ENCODE measurements at places on chromosomes 11 and 22.

DNA sequence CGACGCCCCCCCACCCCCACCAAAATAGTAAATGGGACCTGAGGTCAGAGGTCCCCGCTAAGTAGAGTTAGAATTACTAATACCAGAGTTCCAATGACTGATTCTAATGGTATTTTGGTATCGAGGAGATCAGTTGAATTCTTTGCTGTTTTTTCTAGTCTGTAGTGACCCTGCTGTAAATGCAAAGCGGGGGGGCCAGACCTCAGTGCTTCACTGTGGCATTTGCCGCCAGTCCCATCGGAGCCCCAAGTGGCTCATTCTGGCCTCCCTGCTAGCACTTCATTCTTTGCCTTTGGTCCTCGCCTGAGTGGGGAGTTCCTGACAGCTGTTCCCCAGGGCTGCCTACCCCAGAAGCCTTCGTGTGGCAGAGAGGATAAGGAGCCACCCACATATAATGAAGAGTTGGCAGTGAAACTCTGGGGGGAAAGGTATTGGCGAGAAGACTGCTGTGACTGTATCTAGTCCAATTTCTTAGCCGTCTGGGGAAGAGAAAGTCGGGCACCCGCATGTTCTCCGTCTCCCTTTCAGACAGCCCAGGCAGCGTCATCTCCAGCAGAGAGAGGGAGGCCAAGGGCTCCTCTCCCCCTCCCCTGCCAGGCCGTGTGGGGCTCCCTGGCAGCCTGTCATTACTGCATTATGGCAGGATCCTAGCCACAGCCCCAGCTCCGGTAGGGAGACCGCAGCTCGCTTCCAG lies 19.4 kb upstream of the CABP7 start:
- no peak for DNase-seq

DNA sequence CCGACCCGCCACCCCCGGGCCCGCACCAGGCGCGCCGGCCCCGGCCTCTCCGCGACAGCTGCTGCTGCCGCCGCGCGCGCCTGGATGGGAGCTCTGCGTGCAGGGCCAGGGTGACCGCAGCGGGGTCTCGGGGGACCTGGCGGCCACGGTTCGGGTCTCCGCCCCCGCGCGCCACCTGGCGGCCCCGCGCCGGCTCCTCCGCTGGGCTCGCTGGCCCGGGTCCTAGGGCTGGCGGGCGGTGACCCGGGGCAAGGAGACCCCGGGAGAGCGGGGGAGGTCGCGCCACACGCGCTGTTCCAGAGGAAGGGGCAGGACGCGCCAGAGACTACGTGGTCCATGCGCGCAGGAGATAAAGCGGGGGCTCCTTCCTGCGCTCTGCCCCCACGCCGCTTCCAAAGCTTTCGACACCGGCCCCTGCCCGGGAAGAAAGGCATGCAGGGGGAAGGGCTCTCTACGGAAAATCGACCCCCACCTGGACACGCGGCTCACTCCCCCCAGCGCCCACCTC lies 562 bp downstream of the SHANK2 start:
- DNase-seq = no peak

- no peak for DNase-seq
Measured at GRCh38 chr11:79616392-79616851, 175.6 kb upstream of the TENM4 start.

- no peak for DNase-seq
Measured at GRCh38 chr11:26410706-26411366, 78.9 kb downstream of the ANO3 start.

- no peak for DNase-seq
Measured at GRCh38 chr22:38452373-38453065, 2.5 kb downstream of the KCNJ4 start.

DNA sequence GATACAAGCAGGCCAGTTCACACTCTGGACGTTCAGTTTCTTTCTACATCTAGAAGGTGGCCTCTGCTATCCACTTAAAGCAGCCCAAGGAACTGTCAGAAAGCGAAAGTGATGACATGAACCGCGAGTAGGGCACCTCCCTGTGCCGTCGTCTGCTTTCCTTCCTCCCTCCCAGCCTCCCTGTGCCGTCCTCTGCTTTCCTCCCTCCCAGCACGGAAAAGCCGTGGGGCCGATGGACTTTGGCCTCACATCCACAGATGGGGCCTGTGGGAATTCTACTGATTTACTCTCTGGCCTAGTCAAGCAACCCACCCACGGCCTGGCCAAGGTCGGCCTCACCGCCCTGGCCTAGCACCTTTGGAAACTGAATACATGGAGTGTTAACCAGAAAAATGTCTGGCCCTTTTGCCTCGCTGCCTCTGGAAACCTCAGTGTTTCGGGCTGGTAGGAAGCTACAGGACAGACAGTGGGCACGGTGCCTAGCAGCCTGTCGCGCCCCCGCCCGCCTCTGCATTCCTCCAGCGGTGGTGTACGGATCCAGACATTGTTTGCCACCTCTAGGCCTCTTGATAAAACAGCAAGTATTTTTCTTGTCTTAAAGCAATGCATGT lies 14.2 kb downstream of the PEX26 start:
- no peak for DNase-seq

DNA sequence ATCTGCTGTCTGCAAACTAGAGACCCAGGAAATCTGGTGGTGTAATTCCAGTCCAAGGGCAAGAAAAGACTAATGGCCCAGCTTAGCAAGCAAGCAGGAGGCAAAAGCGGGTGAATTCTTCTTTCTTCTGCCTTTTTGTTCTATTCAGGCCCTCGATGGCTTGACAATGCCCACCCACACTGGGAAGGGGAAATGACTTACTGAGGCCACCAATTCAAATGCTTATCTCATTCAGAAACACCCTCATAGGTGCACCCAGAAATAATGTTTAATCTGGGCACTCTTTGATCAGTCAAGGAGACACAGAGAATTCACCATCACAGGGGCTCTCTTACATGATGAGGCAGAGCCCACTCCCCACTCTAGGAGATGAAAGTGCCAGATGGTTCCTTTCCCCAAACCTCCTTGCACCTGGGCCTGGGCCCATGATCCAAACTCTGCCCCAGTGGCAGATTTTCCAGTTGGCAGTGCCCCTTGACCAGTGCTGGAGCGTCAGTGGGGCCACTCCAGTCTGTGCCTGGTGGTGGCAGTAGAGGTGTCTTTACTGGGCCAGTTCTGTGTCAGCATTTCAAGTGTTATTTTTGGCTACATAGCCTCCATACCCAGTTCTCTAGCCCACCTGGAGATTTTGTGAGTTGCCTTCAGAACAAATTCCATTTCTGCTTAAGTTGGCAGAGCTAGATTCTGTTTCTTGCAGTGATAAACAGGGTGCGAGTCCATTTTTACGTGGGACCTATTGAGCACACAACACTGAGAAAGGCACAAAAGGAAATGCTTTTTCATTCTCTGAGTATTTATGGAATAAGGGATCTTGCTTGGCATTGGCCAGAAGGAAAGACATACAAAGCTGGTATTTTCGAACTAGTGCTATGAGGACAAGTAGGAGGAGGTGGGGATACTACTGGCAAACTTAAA lies 7.5 kb downstream of the ELMOD1 start:
- DNase-seq = no peak

GRCh38 chr22:19779685-19780268 lies 19.2 kb downstream of the TBX1 start:
- DNase-seq = no peak

- no peak for DNase-seq
Measured at GRCh38 chr11:64513523-64513922, 77.5 kb upstream of the SLC22A12 start.
